ENCODE measurements at places on chromosomes 13 and 19. TPM values are rescaled to one million over a fixed set of nuclear protein-coding genes. Genes with fewer than 3 reads are reported as not detected.

Gene PCSK4
- 10.4 TPM for total RNA-seq

Gene TMC4
- total RNA-seq, result not detected

Gene GARIN5A
- total RNA-seq, result 1.1 TPM

Gene KLK10
- not detected for total RNA-seq

Gene CYP4F11
- total RNA-seq, result not detected

Measured in neural crest cell (in vitro differentiated cells).